ENCODE measurements at places on chromosomes 7 and 10.
A peak's percentile ranks its signal among the peaks of the same experiment; 100 is the strongest.

GRCh38 chr10:132666705-132667341 lies 119.1 kb downstream of the NKX6-2 start:
- no peak for DNase-seq

GRCh38 chr7:85464042-85464651 lies 277.3 kb upstream of the SEMA3D start:
- DNase-seq, result no peak

DNA sequence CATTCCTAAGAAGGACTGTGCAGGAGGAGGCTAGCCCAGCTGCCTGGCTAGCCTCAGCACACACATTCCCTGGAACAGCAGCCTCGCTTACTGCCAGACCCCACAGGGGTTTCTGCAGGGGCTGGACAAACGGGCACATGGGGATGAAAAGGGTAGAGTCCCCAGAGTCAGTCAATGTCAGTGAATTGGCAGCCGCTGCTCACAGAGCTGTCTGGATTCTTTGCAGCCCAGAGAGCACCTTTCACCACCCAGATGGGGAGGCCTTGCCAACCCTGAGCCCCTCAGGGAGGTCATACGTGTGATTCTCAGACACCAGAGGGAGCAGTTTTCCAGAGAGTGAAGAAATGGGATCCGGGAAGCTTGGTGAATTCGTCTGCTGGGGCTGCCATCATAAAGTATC lies 143.3 kb downstream of the KCNMA1 start:
- no peak for DNase-seq

GRCh38 chr10:3782146-3782450 lies 2.9 kb downstream of the KLF6 start:
- no peak for DNase-seq

DNA sequence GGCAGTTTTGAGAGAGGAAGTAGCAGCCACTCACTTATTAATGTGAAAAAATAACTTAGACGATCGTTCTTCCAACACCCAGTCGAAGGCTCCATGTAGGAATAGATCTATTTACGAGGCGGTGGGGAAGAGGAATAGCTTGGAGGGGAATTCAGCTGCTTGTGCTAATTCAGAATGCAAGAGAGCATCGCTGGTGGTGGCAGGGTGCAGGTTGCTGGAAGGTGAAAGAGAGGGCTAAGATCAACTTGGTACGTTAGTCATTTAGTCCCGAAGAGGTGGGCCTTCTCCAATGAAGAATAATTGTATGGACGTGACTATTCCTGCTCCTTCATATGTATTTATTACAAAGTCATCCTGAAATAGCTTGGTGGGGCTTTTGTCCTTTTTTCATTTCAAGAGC lies 98.5 kb downstream of the SEC23IP start:
- DNase-seq, result no peak

DNA sequence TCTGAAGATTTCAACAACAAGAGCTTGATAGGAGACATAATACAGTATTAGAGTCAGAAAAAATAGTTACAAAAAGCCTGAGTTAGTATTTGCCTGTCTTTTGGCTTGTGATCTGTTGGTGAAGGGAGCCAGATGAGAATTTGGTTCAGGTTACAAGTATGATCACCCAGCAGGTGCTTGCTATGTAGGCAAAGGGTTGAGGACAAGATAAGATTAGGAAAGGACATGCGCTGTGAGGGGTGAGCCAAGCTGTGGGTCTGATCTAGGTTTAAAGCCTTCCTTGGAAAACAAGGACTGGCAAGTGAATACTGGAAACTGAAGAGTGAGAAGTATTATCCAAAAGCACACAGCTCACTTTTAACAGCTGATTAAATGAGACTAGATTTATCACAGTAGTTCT lies 28.7 kb upstream of the CD36 start:
- no peak for DNase-seq

- DNase-seq, result peak; percentile 77
These were observed 17.5 kb downstream of the ZNF862 start for GRCh38 chr7:149855361-149856305.

GRCh38 chr7:90596671-90597562 lies 796 bp downstream of the CDK14 start:
- no peak for DNase-seq

DNA sequence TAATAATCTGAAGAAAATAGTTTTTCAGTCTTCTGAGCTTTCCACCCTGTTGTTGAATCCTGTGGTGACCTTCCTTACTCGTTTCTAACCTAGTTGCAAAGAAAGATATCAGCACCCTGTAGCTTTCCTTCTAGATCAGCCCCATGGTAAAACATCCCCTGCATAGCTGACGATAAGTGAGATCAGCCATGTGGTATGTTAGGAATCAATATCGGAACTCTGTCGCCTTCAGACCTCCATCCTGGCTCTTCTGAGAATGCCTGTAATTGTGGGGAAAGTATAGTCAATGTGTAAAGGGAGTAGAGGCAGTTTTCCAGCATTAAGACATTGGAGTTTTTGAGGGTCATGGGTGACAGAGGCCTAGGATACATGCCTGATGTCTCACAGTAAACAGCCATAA lies 151.8 kb downstream of the LRRC4 start:
- DNase-seq, result no peak

DNA sequence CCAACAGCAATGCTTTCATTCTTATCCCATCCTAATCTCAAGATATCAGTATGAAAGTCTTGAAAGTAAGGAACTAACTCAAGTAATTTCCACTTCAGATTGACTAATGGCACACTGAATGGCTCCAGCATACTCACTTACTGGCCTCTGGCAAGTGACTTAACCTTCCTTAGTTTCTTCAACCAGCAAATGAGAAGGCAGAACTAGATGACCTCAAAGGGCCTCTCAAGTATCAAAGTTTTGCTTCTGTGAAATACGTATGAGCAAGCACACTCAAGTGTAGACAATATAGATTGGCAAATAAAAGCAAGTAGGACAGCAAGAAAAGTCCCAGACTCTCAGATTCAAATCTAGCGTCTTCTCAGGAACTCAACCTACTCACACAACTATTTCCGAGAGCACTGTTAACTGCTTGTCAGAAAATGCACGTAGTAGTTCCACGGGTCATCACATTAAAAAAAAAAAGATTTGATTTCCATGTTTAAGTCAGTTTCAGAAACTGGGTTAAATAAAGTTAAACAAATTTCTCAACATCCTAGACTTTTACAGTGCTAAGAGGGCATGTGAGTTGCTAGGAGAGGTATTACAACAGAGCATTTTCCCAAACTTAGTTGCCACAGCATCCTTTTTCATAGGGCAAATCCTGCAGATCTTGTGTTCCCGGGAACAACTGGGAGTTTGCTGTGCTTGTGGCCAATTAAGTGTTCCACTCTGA lies 276.9 kb upstream of the KLF14 start:
- no peak for DNase-seq

DNA sequence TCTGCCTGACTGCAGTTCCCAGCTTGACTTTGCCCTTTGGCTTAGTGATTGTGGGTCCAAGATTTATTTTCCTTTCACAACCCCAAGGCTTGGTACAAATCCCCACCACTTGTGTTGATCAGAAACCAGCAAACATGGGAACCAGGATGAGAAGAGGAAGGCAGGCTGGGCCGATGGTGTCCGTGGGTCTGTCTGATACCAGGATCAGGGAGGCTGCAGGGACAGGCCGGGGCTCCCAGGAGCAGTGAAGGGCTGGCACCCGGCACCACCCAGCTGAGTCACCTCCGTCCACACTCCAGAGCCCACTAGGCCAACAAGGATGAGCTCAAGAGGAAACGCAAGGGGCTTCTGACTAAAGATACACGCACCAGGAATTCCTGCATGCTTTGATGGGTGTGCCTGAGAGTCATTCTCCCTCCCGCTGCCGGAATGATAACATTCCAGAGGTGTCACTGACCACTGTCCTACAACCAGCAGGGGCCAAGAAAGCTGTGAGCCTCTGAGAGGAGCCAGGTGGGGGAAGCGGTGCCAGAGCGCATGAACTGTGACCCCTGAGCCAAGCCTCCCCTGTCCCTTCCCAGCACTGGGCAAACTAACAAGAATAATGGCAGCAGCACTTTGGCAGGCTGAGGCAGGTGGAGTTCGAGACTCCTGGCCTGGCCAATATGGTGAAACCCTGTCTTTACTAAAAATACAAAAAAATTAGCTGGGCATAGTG lies 29.2 kb upstream of the PROSER2 start:
- no peak for DNase-seq

DNA sequence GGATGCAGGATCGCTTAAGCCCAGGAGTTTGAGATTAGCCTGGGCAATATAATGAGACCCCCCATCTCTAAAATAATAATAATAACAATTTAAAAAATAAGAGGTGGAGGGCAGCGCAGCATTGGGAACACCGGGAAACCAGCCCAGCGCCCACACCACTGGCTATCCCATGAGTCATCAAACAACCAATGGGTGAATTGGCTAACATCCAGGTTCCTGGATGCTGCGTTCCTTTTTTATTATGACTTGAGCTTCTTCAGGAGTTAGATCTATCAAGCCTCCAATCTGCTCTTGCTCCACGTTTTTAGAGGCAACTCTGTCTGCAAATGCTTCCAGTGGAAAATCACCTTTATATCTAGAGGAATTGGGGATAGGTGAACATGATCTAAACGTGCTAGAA lies 10.0 kb upstream of the LRRC4 start:
- peak; percentile 55 for DNase-seq

GRCh38 chr7:26950889-26951288 lies 86.5 kb upstream of the SKAP2 start:
- no peak for DNase-seq

DNA sequence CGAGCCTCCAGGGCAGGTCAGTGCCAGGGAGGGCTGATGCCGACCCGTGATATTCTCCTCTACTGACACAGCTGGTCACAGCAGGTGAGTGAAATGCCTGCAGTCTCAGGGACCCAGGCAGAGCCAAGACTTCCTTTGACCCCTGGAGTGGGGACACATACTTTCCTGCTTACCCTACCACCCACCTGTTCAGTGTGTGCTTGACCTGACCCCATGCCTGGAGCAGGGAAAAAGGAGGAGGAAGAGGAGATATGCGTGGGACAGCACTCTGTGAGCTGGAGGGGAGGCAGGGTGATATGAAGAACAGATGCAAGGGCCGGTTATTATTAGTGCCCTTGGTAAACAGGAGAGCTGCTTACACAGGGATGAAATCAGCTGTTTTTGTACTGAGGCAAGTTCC lies 40.8 kb upstream of the WIPF3 start:
- no peak for DNase-seq

- DNase-seq, result peak; percentile 39
These were observed 17.5 kb downstream of the ACTA2 start for GRCh38 chr10:88934900-88935672.

GRCh38 chr7:43479042-43479441 lies 103.9 kb upstream of the STK17A start:
- DNase-seq, result no peak

- DNase-seq, result no peak
These were observed 9.9 kb downstream of the ZNF365 start for GRCh38 chr10:62384057-62384446.

DNA sequence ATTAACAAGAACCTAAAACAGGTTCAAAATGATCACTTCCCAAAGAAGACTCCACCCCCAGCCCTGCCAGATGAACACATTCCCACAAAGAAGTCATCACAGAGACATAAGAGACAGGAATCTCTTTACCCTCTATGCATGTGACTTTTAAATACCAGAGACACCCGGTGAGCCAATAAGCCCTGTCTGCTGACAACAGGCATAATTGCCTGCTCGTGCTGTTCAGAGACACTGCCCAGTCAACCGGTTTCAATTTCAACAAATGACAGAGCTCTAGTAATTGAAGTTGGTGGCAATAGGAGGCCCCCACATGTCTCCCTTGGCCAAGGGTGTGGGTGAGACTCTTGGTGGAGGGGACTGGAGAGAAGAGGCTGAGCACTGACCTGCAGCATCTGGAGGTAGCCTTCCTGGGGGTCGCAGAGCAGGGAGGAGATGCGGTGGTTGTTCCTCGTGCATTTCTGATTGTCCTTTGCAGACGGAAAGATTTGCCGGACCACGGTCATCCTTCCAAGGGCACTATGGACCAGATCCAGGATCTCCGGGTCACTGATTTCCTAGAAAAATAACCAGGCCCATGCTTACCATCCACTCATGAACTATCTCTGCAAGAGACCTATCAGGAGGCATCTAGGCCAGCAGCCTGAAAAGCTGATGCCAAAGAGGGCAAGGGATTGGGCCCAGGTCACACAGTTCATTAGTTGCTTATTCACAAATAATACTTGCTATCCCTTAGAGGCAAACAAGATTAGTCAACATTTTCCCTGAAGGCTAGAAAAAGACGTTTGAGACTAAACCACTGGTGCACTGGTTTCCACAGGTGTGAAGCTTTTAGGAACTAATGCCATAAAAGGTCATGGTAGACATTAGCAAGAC lies 497.7 kb downstream of the GRID1 start:
- DNase-seq, result no peak

DNA sequence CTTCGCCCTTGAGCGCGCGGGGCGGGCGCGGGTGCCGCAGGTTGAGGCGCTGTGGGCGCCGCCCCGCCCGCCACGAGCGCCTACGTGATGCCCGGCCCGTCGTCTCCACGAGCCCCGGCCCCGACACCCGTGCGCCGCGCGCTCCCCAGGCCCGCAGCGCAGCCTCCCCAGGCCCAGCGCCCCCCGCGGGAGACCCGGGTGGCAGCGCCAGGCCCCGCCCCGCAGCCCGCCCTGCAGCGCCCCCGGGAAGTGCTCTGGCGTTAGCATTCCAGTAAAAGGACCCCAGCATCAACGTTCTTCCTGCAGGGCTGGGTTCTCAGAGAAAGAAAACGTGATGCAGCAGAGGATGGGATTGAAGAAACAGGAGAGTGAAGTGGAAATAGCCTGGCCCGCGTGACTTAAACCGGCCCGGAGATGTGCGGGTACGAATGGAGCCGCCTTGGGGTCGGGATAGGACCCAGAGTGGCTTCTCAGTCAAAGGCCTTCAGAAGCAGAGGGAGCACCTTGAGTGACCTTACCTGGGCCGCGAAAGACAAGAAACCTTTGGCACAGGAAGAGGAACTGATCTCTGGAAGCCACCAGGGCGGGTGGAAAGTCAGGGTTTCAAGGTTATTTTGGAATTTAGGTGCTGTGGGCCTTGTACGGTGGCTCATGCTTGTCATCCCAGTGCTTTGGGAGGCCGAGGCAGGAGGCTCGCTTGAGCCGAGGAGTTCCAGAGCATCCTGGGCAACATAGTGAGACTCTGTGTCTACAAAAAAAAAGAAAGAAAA lies 1.8 kb downstream of the PFKP start:
- no peak for DNase-seq

GRCh38 chr10:30114881-30115625 lies 55.7 kb upstream of the JCAD start:
- DNase-seq, result no peak

GRCh38 chr10:112981553-112981952 lies 31.5 kb downstream of the TCF7L2 start:
- DNase-seq, result no peak

DNA sequence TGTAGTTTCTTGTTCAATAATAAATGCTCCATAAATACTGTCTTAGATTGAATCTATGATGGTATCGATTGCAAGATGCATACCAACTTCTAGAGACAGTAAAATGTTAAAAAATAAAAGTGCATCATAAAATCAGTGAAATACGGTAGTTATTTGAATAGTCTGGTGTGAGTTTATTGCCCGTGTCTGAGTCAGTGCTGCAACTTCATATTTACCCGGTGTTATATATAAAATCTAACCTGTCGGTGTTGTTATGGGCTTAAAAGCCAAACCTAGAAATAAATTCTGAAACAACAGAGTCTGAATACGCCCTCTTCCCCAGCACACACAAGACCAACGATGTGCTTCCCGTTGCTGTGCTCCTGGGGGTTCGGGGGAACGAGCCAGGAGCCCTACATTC lies 16.3 kb downstream of the MACROH2A2 start:
- no peak for DNase-seq

GRCh38 chr7:424961-425793 lies 94.5 kb downstream of the PDGFA start:
- DNase-seq, result no peak
